Stomach (tissue), 19 donors: ENCODE measurements at places on chromosomes 3 and 15.

DNA sequence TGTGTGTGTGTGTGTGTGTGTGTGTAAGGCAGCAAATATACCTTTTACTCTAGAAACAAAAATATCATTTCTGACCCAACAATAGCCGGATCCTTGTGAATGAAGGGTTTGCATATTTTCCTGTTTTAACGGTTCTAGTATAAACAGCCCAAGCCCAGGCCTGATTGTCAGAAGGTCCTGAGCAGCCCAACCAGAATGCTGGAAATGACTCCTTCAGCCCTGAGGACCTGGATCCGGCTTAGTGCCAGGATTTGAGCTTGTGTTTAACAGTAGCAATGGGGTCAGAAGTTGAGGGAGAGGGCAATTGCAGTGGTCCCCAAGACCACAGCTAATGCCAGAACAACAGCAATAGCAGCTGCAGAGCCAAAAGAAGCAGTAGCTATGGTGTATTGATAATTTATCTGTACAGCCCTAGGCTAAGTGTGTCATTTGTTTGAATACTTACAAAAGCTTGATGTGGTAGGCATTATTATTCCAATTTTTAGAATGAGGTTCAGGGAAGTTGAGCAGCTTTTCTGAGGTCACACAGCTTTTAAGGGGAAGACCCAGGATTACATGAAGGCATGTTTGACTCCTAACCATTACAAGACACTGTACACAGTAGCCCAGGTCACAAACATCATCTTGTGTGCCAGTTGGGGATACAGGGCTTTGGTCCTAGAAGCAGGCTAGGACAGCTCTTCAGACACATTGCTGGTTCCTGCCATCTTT, 12.8 kb downstream of the FOXL2 start:
- DNase-seq = no peak

DNA sequence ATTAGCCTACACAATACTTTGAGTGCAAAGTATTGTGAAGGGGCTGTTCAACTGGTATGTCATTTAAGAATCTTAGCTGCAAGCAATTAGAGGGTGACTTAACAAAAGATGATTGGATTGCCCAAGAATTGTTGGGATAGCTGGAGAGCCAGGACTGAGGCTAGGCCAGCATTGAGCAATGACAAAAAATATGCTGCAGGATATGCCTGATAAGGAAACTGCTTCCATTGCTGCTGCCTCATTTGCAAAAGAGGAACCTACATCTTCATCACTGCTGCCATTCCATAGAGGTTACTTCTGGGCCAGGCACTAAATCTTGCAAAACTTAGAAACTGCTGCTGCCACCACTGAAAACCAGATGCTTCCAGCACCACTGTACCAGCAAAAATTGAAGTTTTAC, 108.0 kb upstream of the TBC1D5 start:
- no peak for DNase-seq

- no peak for DNase-seq
Observed at GRCh38 chr3:37852097-37852496, 9.6 kb upstream of the CTDSPL start.

DNA sequence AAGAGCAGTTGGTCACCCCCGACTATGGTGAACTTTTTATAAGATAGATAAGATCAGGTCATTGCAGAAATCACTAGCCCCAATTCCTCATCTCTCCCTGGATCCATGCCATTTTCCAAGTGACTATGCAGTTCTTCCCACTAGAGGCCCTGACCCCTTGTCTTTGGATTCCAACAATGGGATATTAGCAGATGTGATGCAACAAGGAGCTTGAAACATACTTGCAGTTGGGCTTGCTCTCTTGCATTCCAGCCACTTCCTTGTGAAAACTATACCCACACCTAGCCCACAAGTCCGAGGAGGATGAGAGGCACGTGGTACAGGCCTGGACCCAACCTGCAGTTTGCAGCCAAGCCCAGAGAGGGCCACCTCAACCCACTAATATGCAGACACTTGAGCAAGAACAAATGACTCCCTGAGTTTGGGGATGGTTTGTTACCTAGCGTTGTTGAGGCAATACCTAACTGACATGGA, 60.6 kb downstream of the SUCLG2 start:
- DNase-seq = no peak

- no peak for DNase-seq
Observed at GRCh38 chr3:160473978-160474377, 24.4 kb upstream of the TRIM59 start.

DNA sequence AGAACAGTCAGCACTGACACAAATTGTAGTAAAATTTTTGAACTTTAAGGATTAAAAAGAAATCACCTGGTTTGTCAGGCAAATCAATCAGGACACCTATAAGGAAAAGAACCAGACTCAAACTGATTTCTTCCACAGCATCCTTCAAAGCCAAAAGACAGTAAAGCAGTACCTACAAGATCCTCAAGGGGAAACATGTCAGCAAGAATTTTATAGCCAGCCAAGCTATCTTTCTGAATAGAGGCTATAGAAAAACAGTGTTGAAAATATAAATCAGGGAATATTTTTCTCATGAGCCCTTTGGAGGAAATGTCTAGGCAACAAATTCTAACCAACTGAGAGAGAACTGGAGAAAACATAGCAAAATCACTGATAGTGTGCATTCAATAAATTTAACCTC, 301.4 kb upstream of the UBE2E2 start:
- no peak for DNase-seq

GRCh38 chr15:47744496-47744895, 27.2 kb downstream of the SEMA6D start:
- DNase-seq = no peak
